Progenitor cell of endocrine pancreas (in vitro differentiated cells): ENCODE measurements at places on chromosomes 7 and 10.

GRCh38 chr10:73166972-73167371 is 836 bp downstream of the ECD start:
- no peak for DNase-seq

DNA sequence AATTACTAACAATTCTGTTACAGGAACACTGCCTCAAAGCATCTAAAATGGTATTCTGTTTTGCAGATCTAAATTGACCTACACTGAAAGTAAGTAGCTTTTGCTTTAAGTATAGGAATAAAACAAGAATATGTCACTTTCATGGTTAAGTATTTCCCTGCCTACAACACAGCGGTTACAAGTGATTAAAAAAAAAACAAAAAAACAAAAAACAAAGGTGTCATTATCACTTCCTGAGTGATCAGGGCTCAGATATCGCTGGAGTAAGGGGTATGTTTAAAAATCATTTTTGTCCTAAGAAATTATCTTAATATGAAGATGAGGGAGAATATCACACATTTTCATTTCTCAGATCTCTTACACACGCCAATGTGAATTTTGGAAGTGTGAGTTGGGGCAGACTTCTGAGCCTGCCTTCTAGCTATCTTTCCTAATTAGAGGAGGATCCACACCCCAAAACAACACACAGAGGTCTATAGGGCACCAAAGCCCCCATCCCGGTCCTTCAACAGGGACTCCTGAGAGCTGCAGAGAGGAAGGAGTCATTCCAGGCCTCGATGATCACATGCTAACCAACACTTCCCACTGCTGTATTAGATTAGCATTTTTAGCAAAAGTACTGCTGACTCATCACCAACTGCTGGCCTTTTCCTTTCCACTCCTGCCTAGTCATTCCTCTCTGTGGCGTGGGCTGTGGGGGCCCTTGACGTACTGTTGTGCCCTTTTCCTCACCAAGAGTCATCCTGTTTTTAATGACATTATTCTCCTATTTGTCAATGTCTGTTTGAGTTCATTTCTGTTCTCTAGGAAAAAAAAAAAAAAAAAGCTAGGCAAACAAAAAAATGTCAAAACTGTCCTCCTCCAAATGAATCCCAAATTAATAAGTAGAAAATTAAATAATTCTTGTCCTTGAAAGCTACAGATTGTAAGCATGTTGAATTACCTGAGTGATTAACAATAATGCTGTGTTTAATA is 31.2 kb downstream of the PRTFDC1 start:
- no peak for DNase-seq

DNA sequence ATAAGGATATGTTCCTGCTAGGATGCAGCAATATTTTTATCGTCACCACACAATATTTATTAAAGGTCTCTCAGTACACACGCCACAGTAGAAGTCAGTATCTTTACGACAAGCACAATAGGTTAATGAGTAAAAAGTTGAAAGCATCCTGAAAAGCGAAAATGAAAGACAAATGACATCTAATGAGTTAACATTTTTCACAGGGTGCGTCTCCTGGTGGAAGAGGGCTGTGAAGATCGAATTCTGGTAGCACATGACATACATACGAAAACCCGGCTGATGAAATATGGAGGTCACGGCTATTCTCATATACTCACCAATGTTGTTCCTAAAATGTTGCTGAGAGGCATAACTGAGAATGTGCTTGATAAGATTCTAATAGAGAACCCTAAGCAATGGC is 10.8 kb downstream of the C1QL3 start:
- DNase-seq, result no peak

GRCh38 chr10:14349081-14349480 is 18.4 kb upstream of the FRMD4A start:
- DNase-seq, result no peak

DNA sequence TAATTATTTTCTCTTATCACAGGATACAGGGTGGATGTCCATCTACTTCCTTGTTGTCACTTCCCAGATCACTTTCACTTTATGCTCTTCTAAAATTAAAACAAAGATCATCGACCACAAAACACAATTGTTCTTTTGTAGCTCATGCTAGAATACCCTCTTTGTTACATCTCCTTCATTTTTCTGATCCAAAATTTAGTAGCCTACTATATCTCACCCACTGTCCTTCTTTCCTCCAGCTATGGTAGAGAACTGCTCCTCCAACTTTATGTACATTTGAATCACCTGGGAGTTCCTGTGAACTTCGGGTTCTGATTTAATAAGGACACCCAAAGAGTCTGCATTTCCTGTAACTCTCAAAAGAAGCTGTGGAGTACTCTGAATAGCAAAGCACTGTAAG is 1.2 kb upstream of the AHR start:
- DNase-seq, result no peak

- DNase-seq, result no peak
Observed at GRCh38 chr10:97207756-97208346, 22.1 kb upstream of the SLIT1 start.

GRCh38 chr10:19168584-19168983 is 120.0 kb downstream of the MALRD1 start:
- no peak for DNase-seq

- no peak for DNase-seq
Observed at GRCh38 chr10:123327896-123328295, 173.7 kb downstream of the BUB3 start.

- DNase-seq, result no peak
Observed at GRCh38 chr10:124267231-124267885, 151.4 kb downstream of the OAT start.

- no peak for DNase-seq
Observed at GRCh38 chr7:142716596-142716995, 32.7 kb upstream of the PRSS1 start.

GRCh38 chr10:49286686-49287085 is 12.3 kb upstream of the C10orf71 start:
- DNase-seq, result no peak

DNA sequence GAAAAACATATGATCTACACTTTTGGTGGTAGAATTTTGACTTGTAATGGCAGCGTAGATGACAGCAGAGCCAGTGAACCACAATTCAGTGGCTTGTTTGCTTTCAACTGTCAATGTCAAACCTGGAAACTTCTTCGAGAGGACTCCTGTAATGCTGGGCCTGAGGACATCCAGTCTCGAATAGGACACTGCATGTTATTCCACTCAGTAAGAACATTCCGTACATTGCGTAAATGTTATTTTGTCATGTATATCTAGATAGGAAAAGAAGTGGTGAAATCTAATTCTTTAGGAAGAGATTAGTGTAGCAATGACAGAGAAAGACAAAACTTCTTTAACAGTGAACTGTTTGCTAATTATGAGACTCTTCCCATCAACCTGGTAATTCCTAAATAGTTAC is 112.9 kb downstream of the PODXL start:
- DNase-seq, result no peak

DNA sequence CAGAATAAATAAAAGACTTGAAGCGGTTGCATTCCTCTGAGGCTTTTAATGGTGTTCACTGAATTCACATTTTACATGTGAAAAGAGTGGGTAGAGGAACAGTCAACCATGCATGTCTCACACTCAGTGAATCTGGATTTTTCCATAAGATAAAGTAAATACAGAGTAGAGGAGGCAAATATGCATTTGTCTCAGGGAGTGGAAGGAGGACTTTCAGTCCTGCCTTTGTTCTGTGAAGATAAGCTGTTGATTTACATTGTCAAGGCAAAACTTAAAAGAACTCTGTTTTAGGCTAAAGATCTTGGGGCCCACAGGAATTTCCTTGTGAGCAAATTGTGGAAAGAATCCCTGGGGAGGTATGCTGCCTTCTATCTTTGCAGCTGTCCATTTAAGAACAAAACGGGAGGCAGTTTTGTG is 825.3 kb upstream of the MBL2 start:
- no peak for DNase-seq

DNA sequence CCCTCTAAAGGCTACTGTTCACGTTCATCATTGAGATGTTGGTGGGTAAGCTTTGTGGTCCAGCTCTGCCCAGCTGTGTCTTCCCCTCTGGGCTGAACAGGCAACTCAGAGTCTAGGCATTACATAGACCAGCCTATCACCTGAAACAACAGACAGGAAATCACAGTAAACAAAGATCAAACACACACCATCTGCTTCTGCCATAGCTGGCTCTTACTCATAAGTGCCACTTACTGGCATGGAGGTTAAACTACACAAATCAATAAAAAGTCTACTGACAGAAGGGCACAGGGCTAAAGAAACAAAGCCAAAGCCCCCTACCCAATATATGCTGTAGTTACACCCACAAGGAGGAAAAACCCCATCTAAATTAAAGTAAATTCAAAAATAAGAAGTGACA is 35.0 kb downstream of the SEPTIN14 start:
- DNase-seq, result no peak

DNA sequence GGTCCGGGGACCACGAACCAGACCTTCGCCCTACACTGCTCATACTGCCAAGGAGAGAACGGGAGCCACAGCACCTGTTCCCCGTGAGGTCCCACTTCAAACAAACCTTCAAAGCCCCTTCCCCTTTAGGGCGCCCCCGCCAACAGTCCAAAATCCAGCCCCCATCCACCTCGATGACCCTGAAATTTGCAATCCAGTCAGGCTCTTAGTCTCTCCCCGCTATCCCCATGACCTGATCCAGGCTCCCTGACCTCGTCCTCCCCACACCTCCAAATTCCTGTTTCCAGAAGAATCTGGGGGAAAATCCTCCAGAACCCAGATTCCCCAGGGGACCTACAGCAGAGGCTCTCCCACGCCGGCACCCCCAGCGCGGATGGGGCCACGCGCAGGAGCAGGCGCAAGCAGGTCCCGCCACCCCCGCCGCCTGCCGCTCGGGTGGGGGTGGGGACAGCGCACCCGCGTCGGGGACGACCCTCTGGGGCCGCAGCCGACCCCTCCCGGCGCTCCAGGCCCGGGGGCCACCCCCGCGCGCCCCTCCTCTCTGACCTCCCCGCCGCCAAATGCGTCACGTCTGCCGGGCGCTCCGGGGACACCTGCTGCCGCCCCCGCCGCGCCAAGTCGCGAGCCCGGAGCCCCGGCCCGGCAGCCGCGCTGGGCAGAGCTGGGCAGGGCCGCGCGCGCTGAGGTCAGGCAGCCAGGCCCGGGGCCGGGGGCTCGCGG is 753 bp downstream of the CAMK2B start:
- DNase-seq, result no peak

- DNase-seq, result no peak
Observed at GRCh38 chr10:86186633-86187032, 180.0 kb downstream of the GRID1 start.

- DNase-seq, result no peak
Observed at GRCh38 chr10:75817198-75817597, 385.8 kb downstream of the LRMDA start.

DNA sequence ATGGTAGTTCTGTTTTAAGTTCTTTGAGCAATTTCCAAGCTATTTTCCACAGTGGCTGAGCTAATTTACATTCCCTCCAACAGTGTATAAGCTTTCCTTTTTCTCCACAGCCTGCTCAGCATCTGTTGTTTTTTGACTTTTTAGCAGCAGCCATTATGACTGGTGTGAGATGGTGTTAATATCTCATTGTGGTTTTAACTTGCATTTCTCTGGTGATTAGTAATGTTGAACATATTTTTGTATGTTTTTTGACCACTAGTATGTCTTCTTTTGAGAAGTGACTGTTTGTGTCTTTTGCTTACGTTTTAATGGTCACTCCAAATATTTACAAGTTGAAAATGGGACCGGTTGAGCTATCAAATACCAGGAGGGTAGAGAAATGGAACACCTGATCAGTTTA is 20.4 kb downstream of the GNG11 start:
- no peak for DNase-seq

- no peak for DNase-seq
Observed at GRCh38 chr7:80253653-80254052, 119.0 kb downstream of the GNAI1 start.

- DNase-seq, result no peak
Observed at GRCh38 chr7:15234431-15234830, 327.4 kb downstream of the AGMO start.

DNA sequence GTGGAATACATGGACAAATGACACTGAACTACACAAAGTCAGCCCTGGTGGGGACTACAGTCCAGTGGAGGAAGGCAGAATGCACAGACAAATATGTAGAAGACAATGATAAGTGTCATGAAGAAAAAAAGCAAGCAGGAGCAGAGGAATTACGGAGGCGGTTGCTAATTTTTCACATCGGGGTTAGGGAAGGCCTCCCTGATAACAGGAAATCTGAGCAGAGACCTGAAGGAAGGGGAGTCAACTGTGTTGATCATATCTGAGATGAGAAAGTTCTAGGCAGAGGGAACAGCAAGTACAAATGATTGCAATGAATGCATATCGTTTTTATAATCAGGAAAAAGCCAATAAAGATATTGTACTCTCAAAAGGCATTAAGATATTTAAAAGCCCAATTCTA is 14.0 kb downstream of the KIAA1549 start:
- no peak for DNase-seq

DNA sequence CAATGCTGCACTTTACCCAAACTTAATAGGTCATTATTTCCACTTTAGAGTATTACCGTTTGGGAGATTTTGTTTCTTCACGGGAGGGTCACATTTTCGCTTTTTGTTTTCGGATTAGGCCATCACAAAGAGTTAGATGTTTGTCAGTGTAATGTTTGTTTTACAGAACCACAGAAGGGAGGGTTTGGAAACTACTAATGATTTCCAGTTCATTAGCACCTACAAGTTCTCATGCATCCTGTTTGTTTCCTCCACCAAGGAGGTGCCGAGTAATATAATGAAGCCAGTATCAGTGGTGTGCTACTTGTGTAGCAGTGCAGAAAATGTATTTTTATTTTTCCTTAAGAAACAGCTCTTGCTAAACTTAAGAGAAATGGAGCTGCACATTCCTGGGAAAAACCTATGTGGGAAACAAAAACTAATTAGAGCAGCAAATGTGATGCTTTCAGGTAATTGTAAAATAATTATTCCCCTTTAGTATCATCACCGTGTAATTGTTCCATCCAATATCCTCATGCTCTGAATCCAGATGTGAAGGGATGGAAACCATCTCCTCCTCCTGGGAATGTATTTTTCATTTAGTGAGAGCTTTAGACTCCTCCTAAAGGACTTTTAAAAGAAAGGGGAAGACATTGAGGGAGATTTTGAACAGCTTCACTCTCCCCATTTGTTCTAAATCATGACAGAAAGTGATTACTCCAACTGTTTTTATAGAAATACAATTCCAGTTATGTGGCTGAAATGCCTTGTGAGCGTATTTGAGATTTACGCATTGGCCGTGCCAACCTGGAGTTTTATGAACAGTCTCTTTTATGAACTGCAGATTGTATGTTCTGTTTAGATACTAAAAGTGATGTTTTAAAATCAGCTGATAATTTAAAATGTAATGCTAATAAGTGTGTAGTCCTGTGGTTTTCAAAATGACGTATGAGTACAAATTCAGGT is 5.6 kb downstream of the CELF2 start:
- no peak for DNase-seq

GRCh38 chr7:32891043-32891799 is at the start of gene KBTBD2:
KBTBD2 (minus strand) TSS chr7:32891760; CDS start chr7:32879604, 12,156 bp downstream.
- DNase-seq, result peak; percentile 65

GRCh38 chr10:7563770-7564169 is 103.0 kb downstream of the ITIH5 start:
- DNase-seq, result no peak

DNA sequence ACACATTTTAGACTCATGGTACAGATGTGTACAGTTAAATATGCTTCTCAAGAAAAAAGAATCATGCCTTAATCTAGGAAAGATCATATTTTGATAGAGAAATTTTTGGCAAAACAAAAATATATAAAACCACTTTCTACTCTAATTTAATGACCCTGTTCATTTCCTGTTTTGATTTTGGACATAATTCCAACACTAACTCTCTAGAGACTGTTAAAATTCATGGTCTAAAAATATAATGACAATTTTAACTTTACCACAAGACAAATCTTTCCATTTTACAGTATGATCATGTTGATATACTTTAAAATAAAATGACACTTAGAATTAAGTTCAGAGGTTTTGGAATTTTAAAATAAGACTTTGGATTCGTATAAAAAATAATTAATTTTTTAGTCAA is 45.2 kb downstream of the PRKG1 start:
- no peak for DNase-seq
